ENCODE measurements at places on chromosomes 5 and 9.
A peak's percentile ranks its signal among the peaks of the same experiment; 100 is the strongest.

- no peak for DNase-seq
These were observed 673.4 kb downstream of the DTWD2 start for GRCh38 chr5:118314931-118315330.

GRCh38 chr9:86902991-86903733 is 44.1 kb downstream of the GAS1 start:
- no peak for DNase-seq

- no peak for DNase-seq
These were observed 6.8 kb downstream of the CA9 start for GRCh38 chr9:35680331-35681105.

GRCh38 chr9:135183528-135184180 is 96.2 kb downstream of the OLFM1 start:
- no peak for DNase-seq

DNA sequence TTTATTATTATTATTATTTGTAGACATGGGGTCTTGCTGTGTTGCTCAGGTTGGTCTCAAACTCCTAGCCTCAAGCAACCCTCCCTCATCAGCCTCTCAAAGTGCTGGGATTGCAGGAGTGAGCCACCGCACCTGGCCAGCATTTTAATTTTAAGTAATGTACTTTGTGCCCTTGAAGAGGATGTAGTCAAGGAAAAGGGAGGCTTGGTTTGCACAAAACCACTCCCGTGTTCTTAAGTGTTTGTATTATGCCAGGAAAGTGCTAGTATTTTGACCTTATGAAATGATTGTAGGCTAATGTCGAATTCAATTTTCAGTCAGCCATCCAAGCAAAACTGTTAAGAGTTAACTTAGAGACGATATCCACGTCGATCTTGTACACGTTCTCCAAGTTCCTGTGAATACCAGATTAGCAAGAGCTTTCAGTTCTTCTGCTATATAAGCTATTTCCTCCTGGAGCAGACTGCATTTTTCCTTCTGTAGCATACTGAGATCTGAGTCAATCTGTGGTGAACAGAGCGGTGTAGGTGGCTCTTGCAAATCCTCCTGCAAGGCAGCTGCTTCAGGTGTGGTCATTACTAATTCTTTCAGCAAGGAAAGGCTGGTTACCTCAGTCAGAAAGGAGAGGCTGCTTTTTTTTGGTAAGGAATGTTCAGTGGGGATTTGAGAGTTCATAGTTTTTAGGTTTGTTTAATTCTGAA is 23.7 kb downstream of the CCDC171 start:
- no peak for DNase-seq

DNA sequence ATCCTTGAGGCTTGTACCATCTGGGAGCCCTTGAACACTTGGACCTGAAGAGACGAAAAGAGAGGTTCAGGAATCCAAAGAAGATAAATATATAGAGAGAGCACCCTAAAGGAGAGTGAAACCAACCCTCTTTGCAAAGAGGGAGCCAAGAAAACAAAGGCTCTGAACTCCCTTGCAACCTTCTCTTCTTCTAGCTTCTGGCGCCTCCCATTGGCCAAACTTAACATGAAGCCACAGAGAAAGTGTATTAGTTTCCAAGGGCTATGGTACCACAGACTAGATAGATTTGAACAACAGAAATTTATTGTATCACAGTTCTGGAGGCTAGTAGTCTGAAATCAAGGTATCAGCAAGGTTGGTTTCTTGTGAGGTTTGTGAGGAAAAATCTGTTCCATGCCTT is 175.1 kb downstream of the HCN1 start:
- no peak for DNase-seq

GRCh38 chr9:114065304-114065703 is 12.8 kb downstream of the AMBP start:
- DNase-seq, result no peak

DNA sequence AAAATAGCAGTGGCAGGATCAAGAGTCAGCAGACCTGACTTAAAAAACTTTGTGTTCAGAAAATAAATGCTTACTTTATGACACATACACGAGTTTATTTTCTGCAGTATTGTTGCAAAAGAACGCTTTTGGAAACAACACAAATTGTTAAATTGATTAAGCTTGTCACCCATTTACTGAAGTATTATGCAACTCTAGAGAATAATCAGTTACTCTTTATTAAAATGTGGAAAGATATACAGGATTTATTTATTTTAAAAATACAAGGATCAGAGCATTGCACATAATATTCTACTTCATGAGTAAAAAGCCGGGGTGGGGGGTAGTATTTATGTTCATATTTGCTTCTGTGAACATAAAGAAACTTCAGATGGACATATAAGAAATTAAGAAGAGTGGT is 20.0 kb downstream of the FYB1 start:
- no peak for DNase-seq

- DNase-seq, result no peak
These were observed 45.5 kb downstream of the GPBP1 start for GRCh38 chr5:57219386-57219785.

DNA sequence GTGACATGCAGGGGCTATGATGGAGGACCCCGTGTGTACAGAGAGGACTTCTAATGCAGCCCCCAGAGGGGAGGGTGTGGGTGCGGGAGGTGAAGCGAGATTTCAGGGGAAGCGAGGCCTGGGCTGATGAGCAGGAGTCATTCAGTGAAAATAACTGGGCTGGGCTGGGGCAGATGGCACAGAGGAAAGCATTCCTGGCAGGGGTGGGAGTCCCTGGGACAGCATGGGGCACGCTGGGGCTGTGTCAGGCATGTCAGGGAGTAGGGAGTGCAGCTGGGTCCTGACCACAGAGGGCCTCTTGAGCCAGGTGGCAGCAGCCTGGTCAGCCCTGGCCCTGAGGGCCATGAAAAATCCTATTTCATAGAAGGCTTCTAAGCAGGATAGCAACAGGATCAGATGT is 36.6 kb downstream of the COL15A1 start:
- no peak for DNase-seq

- DNase-seq, result no peak
These were observed 96.2 kb upstream of the NMUR2 start for GRCh38 chr5:152501294-152501693.

GRCh38 chr5:121870489-121870888 is 18.8 kb downstream of the FTMT start:
- DNase-seq, result peak; percentile 10

DNA sequence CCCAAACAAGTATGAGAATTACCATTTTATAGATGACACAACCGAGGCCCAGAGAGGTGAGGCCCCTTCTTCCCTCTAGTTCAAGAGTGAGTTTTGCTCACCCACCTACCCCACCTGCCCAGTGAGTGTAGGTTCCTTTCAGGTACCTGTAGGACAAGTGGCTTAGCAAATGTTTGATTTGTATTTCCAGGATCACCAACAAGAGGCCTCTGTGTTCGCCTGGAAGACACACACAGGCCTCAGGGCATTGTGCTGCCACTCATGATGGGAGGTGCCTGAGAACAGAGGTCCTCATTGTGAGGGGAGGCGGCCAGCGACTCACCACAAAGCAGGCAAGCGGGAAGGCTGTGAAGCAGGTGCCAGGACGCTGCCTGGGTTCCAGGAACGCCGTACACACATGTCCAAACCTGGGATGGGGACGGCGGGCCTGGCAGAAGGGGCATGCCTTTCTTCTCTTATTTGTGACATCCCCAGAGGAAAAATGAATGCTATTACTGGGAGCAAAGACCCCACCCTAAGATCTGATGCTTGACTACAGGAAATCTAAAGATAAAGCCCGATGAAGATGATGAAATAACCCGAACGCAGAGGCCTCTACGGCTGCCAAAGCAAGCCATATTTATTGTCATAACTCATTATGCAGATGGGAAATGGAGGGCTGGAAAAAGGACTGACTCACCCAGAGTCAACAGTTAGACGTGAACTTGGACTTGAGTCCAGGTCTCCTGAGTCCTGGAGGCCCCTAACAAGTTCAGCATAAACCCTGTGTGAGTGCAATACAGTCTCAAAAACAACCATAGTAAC is 60.2 kb upstream of the SLC25A51 start:
- DNase-seq, result no peak

DNA sequence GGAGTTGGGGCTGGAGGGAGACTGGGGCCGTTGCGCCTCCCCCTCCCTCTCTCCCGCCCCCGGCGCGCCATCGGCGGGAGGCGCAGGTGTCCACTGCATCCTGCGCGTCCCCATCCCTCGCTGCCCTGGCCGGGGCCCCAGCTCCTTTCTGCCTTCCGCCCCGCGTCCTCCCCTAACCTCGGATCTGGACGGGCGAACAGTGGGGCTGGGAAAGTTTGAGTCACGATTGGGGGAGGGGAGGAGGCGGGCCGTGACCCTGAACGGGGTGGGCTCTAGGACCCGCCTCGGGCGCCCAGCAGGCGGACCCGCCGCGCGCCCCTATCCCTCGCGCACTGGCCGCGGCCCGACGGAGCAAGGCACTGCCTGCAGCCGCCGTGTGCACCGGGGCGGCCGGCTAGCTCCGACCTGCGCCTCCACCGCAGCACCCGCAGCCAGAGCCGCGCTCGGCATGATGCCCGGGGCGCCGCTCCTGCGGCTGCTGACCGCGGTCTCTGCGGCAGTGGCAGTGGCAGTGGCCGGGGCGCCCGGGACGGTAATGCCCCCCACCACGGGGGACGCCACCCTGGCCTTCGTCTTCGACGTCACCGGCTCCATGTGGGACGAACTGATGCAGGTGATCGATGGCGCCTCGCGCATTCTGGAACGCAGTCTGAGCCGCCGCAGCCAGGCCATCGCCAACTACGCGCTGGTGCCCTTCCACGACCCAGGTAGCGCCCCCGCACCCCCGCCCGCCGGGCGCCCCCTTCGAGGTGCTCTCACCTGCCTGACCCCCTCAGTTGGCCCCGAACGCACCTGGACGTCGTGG is at the start of gene HMCN2:
HMCN2 (plus strand) TSS at position 330 of the 805 bp plus-strand sequence; CDS start at position 449, 119 bp downstream.
- no peak for DNase-seq

DNA sequence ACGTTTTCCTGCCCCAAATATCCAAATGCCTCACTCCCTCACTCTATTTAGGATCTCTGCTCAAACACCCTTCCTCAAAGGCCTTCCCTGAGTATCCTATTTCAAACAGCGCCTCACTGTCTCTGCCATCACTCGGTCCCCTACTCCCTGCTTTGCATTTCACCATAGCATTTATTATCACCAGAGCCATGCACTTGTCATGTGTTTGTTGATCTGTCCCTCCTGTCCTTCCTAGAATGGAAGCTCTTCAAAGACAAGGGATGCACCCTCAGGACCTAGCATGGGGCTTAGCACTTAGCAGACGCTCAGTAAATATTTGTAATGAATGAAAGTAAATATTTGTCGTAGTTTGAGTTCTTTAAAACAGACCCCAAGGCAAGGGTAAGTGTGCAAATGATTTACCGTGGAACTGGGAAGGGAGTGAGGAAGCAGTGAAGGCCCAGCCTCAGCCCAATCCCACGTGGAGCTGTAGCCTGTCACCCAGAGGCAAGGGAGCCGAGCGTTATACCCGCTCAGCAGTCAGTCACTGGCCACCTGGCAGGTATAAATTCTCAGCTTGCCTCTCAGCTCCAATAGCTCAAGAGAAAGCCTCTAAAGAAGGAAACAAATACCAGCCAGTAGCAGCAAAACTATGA is 97.7 kb upstream of the KIF2A start:
- no peak for DNase-seq

DNA sequence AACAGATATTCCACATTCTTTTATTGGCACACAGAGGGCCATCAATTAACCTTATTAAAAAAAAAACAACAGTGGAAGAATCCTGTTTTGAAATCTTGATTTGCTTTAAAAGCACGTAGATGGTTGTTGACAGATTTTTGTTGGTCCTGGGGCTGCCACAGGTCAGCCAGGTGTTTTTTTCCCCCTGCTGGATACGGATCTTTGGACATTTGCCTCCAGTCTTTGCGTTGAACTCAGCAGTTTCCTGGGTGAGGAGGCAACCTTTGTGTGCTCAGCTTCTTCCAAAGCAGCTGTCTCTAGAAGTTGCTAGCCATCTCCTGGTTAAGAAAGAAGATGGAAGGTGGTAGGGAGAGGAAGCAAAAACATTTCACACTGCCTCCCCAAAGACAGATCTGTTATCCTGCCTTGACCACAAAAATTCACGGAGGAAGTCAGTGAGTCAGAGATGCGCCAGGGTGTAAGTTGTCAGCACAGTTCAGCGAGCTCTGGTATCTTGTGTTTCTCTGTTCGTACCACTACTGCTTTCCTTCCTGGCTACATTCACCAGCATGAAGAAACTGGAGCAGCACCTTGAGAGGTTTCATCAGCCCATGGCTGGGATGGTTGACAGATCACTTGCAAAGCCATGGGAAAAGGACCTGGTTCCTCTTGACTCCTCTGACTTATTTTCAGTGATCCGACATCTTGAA is 207.3 kb downstream of the ARHGAP26 start:
- peak; percentile 85 for DNase-seq

- no peak for DNase-seq
These were observed 470 bp downstream of the BAG1 start for GRCh38 chr9:33264003-33264472.
